ENCODE measurements at places on chromosomes 4 and X. TPM values are rescaled to one million over a fixed set of nuclear protein-coding genes. Genes with fewer than 3 reads are reported as not detected.

Gene CMC4
- polyA plus RNA-seq = 14.2 TPM

Gene DMP1
- not detected for polyA plus RNA-seq

Gene ACSL1
- polyA plus RNA-seq = 46.5 TPM

Gene SLC7A11
- 0.16 TPM for polyA plus RNA-seq

Gene SPATA4
- 0.06 TPM for polyA plus RNA-seq

Gene TEX13C
- not detected for polyA plus RNA-seq

Gene GABRG1
- polyA plus RNA-seq = 0.02 TPM
